ENCODE measurements at places on chromosomes 3 and 15.

- DNase-seq = no peak
These were observed 85.1 kb downstream of the AP4E1 start for GRCh38 chr15:50993598-50993997.

DNA sequence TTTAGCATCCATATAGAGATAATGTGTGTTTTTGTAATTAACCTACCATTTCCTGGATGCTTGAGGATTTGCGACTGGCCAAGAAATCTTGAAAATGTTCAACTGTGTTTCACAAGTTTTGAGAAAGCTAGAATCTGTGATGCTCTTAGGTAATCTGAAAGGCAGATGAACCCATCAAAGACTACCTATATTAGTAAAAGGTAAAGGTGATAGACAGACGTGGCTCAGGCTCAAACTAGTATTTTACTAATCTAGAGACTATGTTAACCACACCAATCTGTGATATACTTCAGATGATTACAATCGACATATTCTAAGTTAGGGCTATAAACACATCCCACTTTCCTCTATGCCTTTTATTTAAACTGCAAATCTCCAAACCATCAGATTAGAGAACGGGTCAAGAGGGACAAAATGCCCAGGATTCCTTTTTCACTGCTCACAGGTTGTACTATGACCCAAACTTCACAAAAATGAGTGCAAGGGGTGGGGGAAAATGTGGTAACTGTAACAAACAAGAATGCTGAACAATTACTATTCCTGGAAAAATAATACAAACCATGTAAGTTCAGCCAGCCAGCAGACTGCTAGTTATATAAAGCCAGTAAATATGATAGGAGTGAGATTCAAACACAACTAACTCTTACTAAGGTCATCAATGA lies 295.1 kb downstream of the FOXP1 start:
- DNase-seq = peak; percentile 37

GRCh38 chr3:65603631-65604030 lies 435.1 kb downstream of the MAGI1 start:
- DNase-seq = no peak

GRCh38 chr3:6736836-6737629 lies 123.9 kb upstream of the GRM7 start:
- DNase-seq = no peak

GRCh38 chr15:85282504-85283115 lies 97.8 kb upstream of the AKAP13 start:
- peak; percentile 75 for DNase-seq

DNA sequence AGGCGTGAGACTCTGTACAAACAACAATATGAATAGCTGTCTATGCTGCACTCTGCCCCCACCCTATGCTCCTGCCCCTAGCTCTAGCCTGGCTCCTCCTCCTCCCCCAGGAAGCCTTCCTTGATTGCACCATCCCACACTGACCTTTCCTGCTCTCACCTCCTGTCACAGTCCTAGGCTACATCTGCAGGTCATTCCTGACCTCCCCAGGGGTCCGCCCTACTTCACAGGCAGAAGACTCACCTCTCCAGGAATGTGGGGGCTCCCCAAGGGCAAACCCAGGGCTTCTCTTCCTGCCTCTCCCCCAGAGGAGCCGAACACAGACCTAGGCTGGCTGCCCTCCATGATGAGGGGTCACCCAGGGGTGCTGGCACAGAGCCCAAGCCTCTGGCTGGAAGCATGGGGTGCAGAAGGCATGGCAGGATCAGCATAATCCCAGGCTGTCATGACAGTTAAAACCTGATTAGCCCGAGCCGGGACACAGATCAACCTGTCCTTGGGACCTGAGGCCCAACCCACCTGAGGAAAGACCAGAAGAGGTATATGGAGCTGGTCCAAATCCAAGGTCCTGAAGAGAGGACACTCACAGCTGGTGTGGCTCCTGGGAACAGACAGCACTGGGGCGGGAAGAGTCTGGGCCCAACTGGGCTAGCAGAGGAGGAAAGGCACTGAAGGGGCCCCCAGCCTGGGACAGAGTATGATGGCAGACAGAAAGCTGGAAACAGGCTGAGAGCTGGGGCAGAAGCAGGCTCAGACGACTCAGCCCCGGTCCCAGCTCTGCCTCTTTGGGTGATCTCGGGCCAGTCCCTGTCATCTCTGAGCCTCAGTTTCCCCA lies 5.9 kb downstream of the SEMA7A start:
- no peak for DNase-seq

DNA sequence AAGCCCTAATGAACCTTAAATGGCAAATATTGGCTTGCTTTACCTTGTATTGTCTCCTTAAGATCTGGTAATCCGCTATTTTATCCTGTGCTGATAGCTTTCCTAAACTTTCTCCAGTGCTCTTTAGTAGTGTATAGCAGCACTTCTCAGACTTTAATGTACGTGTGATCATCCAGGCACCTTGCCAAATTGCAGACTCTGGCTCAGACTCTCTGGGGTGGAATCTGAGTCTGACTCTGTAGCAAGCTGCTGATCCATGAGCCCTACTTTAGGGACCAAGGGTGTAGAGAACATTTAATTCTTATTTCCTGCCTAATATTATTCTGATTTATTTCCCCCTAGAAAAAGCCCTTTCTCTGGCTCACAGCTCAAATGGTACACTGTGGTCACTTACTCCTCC lies 518.8 kb upstream of the ZNF385D start:
- DNase-seq = peak; percentile 21
